ENCODE measurements at places on chromosomes 3 and 15.
A peak's percentile ranks its signal among the peaks of the same experiment; 100 is the strongest.

DNA sequence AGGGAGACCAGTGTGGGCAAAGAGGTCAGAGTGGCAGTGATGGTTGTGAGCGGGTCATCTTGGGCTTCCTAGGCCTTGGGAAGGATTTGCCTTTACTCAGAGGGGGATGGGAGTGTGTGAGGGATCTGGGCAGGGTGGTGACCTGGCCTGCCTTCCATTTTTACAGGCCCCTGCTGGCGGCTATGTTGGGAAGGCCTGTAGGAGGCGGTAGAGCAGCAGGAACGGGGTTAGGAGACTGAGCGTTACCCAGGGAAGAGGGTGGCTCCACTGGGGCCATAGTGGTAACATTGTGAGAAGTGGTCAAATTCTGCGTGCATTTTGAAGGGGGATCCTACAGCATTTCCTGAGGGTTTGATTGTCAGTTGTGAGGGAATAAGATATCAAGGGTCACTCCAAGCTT, 307.3 kb upstream of the CTDSPL start:
- DNase-seq, result no peak

- peak; percentile 85 for DNase-seq
These were observed 13.0 kb upstream of the MAPK6 start for GRCh38 chr15:52005748-52006701.

DNA sequence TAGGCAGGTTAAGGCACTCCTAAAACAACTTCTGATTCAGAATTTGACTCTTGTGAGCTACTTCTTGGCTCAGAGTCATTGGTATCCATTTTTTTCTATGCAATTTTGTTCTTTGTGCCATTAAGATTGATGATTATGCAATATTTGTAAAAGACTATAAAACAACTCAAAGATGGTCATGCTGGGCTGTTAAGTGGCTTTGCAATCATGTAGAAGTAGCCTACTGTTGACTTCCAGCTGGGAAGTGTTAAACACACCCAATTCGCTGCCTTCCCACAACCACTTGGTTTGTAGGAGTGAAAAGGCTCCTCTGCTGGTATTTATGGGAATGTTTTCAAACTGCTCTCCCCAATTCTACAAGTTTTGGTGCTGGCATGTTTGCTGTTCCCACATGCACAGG, 74.7 kb upstream of the COL6A6 start:
- DNase-seq, result no peak

GRCh38 chr3:62670351-62670750, 204.9 kb downstream of the CADPS start:
- DNase-seq, result peak; percentile 29

DNA sequence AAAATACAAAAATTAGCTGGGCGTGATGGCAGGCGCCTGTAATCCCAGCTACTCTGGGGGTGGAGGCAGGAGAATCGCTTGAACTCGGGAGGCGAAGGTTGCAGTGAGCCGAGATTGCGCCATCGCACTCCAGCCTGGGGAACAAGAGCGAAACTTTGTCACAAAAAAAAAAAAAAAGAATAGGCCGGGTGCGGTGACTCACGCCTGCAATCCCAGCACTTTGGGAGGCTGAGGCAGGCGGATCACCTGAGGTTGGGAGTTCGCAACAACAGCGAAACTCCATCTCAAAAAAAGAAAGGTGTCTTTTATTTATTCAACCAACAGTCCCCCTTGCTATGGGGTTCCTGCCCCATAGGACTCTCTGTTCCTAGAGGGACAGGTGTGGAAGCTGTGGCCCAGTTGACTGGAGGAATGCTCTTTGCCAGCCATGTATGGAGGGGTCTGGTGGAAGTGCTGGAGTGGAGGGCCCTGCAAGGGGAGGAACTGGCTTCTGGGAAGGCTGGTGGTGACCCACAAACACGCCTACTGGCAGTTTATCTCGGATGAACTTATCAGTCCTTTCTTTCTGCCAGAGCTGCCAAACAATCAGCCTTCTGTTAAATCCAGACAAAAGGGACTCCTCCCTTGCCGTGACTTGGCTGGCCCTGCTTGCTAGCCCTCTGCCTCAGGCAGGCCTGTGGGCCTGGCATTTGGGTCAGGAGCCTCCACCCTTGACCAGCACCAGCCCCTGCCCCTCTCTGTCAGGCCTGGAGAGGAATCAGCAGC, 4.6 kb upstream of the DAG1 start:
- peak; percentile 42 for DNase-seq

- DNase-seq, result peak; percentile 58
These were observed 31.4 kb downstream of the AP4E1 start for GRCh38 chr15:50939911-50940310.

DNA sequence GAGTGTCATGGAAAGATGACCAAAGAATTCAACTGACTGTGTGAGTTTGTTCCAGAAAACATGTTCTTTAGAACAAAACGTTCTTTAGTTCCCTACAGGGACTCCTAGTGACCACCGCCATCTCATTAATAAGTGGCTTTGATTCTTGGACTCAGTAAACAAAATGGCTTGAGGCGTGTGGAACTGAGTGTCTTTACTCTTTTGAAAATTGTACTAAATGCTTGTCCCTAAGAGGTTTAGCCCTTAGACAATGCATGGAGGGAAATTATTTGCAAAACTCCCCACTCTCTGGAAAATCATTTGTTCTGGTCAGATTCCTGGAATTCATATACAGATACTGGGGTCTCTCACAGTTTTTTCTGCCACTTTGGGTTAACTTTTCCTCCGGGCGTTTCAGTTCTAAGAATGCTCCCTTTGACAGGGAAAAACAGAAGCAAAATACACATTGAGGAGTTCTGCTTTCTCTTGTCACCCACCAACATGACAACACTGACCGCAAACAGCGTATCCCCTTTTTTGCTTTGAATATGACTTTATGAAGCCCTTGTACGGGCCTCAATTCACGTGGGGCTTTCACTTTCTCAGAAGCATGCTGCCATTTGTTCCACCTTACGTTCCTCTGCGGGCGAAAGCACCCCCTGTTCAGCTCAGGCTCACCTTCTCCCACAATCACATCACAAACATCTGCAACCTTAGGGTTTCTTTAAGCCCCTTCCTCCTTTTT, 15.3 kb upstream of the NRROS start:
- DNase-seq, result no peak

DNA sequence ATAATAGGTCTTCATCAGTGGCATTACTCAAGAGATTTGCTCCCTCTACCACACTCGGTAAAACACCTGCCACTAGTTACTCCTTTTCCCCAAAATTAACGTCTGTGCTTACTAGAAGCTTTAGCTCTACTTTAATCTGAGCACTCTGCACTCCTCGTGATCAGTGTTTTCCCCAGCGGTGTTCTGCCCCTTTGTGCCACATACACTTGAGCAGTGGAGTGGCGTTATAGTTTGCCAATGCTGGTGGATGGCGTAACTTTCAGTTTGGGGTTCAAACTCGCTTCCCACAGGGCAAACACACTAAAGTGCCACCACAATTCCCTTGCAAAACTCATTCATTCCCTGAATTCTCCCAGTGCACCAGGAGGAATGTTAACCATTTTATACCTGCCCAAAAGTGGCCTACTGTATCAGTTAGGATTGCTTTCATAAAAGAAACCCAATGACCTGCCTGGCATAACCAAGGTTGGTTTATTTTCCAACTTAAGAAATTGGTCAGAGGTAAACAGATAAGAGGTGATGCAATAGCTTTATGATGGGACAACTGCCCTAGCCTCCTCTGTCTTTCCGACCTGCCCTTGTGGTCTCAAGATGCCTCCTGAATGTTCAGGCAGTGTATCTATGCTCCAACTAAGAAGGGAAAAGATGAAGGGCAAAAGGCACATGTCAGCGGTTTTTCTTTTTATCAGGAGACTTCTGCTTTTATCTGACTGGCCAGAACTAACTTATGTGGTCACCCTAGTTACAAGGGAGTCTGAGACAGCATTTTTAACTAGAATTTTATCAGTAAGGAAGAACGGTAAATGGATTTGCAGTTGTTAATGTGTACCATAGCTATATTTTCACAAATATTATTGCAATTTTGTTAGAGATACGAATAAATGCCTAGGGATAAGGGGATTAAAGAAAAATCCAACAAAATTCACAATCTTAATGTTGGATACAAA, 83.9 kb downstream of the FSIP1 start:
- DNase-seq, result no peak

GRCh38 chr3:171195686-171196085, 169.2 kb upstream of the SLC2A2 start:
- DNase-seq, result no peak

- DNase-seq, result no peak
These were observed 3.9 kb downstream of the B4GALT4 start for GRCh38 chr3:119236756-119237155.

GRCh38 chr3:197561926-197562325, 6.2 kb upstream of the BDH1 start:
- no peak for DNase-seq

- DNase-seq, result peak; percentile 22
These were observed 105.9 kb downstream of the B3GALNT1 start for GRCh38 chr3:160999274-160999673.

- no peak for DNase-seq
These were observed 51.8 kb downstream of the CYP11A1 start for GRCh38 chr15:74315626-74316025.

DNA sequence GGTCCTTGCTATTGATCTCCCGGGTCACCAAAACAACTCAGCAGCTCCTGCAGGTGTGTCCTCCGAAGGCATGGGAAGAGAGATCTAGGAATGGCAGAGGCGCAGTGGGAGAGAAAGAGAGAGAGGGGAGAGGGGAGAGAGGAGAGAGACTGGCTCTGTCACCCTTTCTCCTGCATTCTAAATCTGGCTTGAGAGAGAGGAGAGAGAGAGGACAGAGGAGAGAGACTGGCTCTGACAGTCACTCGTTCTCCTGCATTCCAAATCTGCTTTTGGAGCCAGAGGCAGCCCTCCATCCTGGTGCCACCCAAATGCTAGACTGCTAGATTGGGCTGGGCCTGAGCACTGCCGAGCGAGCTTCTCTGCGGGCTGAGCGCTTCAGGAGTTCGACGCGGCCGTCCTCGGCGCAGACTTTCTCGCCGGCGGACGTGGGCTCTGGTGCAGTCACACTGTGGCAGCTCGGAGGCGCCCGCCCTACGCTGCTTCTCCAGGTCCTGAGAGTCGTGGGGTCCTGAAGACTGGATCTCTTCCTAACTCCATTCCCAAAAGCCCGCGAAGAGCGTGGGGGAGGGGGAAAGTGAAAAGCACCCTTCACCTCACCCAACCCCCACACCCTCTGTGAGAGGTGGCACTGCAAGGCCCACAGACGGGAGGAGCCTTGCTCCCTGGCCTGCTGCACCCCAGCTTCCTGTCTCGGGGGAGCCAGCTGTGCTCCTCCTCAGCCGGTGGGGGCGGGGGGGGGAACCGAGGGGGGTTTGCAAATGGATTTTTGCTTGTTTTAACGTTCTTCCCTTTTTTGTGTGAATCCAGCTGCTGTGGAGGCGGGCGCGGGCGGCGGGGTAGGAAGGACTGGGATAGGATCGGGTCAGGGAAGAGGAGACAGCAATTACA, 222.3 kb downstream of the MEIS2 start:
- DNase-seq, result no peak

- DNase-seq, result peak; percentile 50
These were observed 175.0 kb downstream of the CFAP20DC start for GRCh38 chr3:58874795-58875194.

GRCh38 chr3:10667269-10667668, 148.8 kb upstream of the SLC6A11 start:
- DNase-seq, result no peak

GRCh38 chr3:23726811-23727548, 78.8 kb upstream of the UBE2E1 start:
- no peak for DNase-seq

- no peak for DNase-seq
These were observed 7.4 kb downstream of the RASGRF1 start for GRCh38 chr15:79083154-79083553.

- no peak for DNase-seq
These were observed 31.3 kb downstream of the PDCD6IP start for GRCh38 chr3:33829720-33830119.

- DNase-seq, result peak; percentile 34
These were observed 155.4 kb upstream of the TPM1 start for GRCh38 chr15:62887113-62887570.

GRCh38 chr15:56074481-56075265, 81.3 kb upstream of the NEDD4 start:
- DNase-seq, result no peak

DNA sequence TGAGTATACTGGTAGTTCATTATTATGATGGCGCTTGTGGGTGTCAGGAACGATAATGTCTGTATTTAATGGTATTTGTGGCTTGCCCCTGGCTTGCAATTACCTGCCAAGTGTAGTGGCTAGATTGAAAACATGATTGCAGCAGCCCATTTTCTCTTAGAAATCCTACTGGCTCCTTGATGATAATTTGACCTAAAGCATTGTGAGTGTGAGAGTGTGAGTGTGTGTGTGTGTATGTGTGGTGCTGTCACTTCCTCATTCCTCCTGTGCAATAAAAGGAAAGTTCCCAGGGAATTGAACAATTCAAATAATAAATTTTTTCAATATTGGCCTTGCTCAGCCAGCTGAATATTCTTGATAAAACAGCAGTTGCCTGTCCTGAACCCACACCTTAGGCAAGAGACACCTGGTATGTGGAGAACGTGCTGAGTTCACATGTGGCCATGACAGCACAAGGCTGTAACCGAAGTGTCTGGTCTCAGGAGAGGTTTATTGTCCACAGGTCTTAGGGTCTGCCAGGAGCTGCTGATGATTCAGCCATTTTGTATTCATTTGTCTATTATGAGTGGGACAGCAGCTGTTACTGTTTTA, 193.3 kb downstream of the CD47 start:
- DNase-seq, result no peak

- DNase-seq, result no peak
These were observed 353.9 kb upstream of the ROPN1 start for GRCh38 chr3:124345845-124346244.

DNA sequence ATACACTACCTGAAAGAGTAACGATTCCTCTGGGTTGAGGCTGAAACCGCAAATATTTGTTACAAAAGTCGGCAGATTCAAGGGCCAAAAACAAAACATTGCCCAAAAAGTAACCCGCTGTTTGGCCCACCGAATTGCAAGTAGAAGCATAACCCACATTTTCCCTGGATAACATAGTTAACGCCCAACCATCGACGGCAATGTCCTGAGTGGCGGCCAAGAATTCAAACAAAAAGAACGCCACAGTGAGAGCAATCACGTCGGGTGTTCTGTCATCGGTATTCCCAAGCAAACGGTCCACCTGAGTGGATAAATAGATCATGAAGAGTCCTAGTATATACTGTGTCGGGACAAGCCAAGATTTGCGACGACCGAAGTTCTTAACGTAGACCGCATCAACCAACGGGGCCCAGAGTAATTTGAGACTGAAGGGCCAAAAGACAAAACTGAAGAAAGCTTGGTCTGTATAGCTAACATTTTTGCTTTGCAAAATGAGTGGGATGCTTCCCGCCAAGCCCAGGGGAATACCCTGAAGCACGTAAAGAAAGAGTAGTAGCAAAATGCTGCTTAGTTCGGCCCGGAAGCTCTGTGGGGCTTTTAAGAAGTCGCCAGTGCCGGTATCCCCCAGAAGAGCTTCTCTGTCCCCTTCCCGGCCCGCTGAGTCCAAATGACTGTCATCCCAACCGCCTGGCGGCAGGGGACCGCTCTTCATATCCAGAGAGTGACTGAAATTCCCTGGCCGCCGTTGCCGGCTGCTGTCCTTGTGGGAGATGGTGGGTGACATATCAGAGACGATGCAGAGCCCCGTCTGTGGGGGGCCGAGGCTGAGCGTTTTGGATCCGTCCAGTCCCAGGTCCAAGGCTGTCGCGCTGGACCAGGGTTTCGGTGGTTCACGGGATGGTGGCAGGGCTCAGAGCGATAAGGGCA, 750 bp downstream of the SLC33A1 start:
- peak; percentile 31 for DNase-seq
